ENCODE measurements at places on chromosomes 12 and 14.

DNA sequence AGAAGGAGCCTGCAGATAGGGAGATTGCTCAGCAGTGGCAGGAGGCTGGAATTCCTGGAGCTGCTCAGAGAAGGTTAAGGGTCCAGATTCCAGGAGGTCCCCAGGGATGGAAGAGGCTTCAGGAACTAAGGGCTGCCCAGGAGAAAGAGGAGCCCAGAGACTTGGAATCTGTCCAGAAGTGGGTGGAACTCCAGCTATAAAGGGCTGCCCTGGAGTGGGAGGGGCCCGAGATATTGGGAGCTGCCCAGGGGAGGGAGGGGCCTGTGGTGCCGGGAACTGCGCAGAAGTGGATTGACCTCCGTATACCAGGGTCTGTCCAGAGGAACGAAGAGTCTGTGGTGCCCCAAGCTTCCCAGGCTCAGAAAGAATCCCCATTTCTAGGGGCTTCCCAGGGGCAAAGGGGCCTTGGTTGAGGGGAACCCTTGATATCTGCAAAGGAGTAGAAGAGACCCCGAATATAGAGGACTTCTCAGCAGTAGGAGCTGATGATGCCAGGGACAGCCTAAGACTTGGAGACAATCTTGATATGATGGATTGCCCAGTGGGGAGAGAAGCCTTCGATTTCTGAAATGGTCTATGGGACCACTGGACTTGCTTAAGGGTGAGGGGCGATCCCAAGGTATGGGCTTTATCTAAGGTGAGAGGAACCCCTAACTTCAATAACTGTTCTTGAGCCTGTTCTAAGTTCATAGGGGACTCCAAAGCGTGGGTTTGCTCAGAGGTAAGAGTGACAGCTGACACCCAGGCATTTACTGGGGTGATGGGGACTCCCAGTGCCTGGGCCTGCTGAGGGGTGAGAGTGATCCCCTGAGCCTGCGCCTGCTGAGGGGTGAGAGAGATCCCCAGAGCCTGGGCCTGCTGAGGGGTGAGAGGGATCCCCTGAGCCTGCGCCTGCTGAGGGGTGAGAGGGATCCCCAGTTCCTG lies 45.0 kb downstream of the FAM186A start:
- DNase-seq: no peak
- no peaks in the 10 kb centered on the region for H3K36me3 ChIP-seq
- no peaks in the 10 kb centered on the region for H3K27me3 ChIP-seq

GRCh38 chr14:31166271-31166561 lies 41.4 kb downstream of the HECTD1 start:
- peaks cover 4% of the 10 kb centered on the region for H3K36me3 ChIP-seq
- H3K4me3 ChIP-seq: no peak overlapping the region
- peak overlapping the region; percentile 34 for H3K27ac ChIP-seq
- no peaks in the 10 kb centered on the region for H3K27me3 ChIP-seq
- no peak for DNase-seq

GRCh38 chr14:99628887-99629618 lies 15.9 kb upstream of the HHIPL1 start:
- H3K4me1 ChIP-seq: no peaks in the 10 kb centered on the region
- no peaks in the 10 kb centered on the region for H3K27me3 ChIP-seq
- no peak overlapping the region for H3K27ac ChIP-seq
- DNase-seq: peak; percentile 80

- H3K27ac ChIP-seq: no peak overlapping the region
- no peak overlapping the region for H3K4me3 ChIP-seq
- peaks cover 5% of the 10 kb centered on the region for H3K4me1 ChIP-seq
- DNase-seq: peak; percentile 92
- H3K36me3 ChIP-seq: no peaks in the 10 kb centered on the region
These were observed 26.8 kb upstream of the DAAM1 start for GRCh38 chr14:59161561-59162175.

GRCh38 chr12:73180734-73181133 lies 908.6 kb downstream of the TRHDE start:
- DNase-seq: no peak
- no peaks in the 10 kb centered on the region for H3K27me3 ChIP-seq
- H3K27ac ChIP-seq: no peak overlapping the region
- no peaks in the 10 kb centered on the region for H3K36me3 ChIP-seq
- H3K4me1 ChIP-seq: no peaks in the 10 kb centered on the region

DNA sequence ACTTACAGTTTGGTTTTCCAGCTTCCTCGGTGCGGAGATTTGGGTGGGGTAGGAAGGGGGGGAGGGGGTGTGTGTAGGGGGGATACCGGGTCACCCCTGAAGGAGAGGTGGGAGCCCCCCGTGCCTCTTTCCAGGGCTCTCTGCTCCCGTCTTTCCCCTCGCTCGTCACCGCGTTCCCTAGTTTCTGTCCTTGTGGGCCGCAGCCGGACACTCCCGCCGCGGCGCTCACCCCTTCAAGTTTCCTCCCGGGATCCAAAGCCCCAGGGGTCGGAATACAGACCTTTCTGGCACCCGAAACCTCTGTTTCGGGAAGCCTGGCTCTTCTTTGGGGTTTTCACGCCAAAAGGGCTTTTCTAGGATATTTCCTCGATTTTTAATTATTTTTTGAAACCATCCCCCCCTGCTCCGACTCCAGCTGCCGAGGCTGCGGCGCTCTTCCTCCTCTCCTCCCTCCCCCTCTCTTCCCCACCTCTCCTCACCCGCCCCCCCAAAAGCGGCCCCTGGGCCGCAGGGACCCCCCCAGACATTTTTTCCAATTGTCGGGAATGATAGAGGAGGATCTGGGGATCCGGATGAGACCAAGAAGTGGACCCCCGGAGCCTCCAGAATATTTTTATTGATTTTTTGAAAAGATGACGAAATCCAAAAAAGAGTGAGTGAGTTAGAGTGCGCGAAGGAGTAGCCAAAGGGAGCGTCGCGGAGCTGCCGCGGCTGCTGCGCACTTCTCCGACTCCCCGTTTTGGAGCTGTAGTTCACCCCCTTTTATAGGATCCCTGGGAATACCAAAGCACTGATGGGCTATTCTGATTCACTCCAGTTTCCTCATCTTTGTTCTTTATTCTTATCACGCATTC lies 1.7 kb downstream of the CCND2 start:
- no peaks in the 10 kb centered on the region for H3K36me3 ChIP-seq
- DNase-seq: peak; percentile 31
- peak overlapping the region; percentile 65 for H3K4me3 ChIP-seq
- peaks cover 2% of the 10 kb centered on the region for H3K27me3 ChIP-seq

- no peak overlapping the region for H3K4me3 ChIP-seq
- H3K36me3 ChIP-seq: no peaks in the 10 kb centered on the region
- H3K27me3 ChIP-seq: no peaks in the 10 kb centered on the region
- H3K4me1 ChIP-seq: no peaks in the 10 kb centered on the region
- no peak for DNase-seq
- H3K27ac ChIP-seq: no peak overlapping the region
These were observed 73.5 kb downstream of the LIN7A start for GRCh38 chr12:80864046-80864735.

GRCh38 chr12:111846016-111846415 lies 4.0 kb downstream of the MAPKAPK5 start:
- no peak for DNase-seq
- H3K4me3 ChIP-seq: no peak overlapping the region
- H3K4me1 ChIP-seq: peaks cover 18% of the 10 kb centered on the region
- H3K27ac ChIP-seq: no peak overlapping the region

DNA sequence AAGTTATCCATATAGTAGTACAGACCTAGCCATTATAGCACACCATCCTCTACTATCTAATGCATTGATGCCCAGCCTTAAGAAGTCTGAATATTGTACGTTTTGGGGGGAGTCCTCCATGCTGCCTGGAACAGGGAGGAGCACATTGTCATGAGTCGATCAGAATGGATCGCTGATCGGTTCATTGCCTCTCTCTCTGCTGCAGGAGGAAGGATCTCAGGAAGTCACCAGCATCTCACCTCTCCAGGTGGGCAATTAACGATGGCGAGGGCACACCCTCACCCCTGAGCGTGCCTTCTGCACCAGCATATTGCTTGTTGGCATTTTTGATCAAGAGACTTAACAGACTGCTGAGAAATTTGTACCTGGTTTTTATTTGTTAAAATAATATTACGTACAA lies 11.5 kb downstream of the CCND2 start:
- H3K4me3 ChIP-seq: no peak overlapping the region
- H3K4me1 ChIP-seq: no peaks in the 10 kb centered on the region
- no peak for DNase-seq
- no peaks in the 10 kb centered on the region for H3K36me3 ChIP-seq
- no peak overlapping the region for H3K27ac ChIP-seq
- H3K27me3 ChIP-seq: no peaks in the 10 kb centered on the region

- H3K27me3 ChIP-seq: no peaks in the 10 kb centered on the region
- no peaks in the 10 kb centered on the region for H3K4me1 ChIP-seq
- no peak for DNase-seq
These were observed 241.8 kb upstream of the ATP2B1 start for GRCh38 chr12:89950421-89950820.

GRCh38 chr14:60735416-60735815 lies 855 bp downstream of the MNAT1 start:
- no peak overlapping the region for H3K27ac ChIP-seq
- no peaks in the 10 kb centered on the region for H3K27me3 ChIP-seq
- H3K4me1 ChIP-seq: no peaks in the 10 kb centered on the region
- H3K4me3 ChIP-seq: peak overlapping the region; percentile 100

- peaks cover 26% of the 10 kb centered on the region for H3K4me1 ChIP-seq
- H3K27ac ChIP-seq: peak overlapping the region; percentile 30
- DNase-seq: no peak
- H3K27me3 ChIP-seq: no peaks in the 10 kb centered on the region
- no peaks in the 10 kb centered on the region for H3K36me3 ChIP-seq
These were observed 75.9 kb downstream of the ITPK1 start for GRCh38 chr14:93039649-93040315.

DNA sequence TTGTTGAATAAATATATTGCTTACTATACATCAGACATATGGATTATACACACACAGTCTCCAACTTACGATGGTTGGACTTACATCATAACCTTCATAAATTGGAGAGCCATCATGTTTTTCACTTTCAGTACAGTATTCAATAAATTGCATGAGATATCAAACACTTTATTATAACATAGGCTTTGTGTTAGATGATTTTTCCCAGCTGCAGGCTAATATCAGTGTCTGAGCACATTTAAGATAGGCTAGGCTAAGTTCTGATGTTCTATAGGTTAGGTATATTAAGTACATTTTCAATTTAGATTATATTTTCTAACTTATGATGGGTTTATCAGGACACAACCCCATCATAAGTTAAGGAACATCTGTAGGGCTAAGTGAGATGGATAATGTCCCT lies 17.9 kb upstream of the KRR1 start:
- no peaks in the 10 kb centered on the region for H3K4me1 ChIP-seq
- DNase-seq: no peak
- no peak overlapping the region for H3K27ac ChIP-seq
- H3K36me3 ChIP-seq: no peaks in the 10 kb centered on the region
- H3K27me3 ChIP-seq: no peaks in the 10 kb centered on the region
- H3K4me3 ChIP-seq: no peak overlapping the region

DNA sequence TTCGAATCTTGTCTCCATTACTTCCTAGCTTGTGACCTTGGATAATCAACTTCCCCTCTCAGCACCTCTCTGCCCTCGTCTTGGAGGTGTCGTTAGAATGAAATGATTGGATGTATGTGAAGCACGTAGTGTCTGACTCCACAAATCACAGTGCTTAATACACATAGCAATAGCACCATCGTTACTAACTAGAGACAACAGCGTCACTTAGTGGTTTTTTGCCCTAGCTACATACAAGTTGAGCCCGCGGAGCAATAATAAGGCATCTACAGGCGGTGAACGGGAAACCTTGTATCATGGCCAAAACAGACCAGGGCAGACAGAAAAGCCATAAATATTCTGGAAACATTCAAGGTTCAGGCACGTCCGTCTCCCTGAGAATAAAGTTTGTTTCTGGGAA lies 154.9 kb downstream of the ASCL4 start:
- no peak for DNase-seq
- H3K4me1 ChIP-seq: no peaks in the 10 kb centered on the region
- H3K27me3 ChIP-seq: peaks cover 2% of the 10 kb centered on the region
- H3K4me3 ChIP-seq: no peak overlapping the region
- H3K36me3 ChIP-seq: no peaks in the 10 kb centered on the region
- no peak overlapping the region for H3K27ac ChIP-seq

- no peak overlapping the region for H3K4me3 ChIP-seq
- H3K4me1 ChIP-seq: no peaks in the 10 kb centered on the region
- H3K36me3 ChIP-seq: no peaks in the 10 kb centered on the region
- no peak for DNase-seq
These were observed 1493.0 kb downstream of the AACS start for GRCh38 chr12:126558219-126558618.

DNA sequence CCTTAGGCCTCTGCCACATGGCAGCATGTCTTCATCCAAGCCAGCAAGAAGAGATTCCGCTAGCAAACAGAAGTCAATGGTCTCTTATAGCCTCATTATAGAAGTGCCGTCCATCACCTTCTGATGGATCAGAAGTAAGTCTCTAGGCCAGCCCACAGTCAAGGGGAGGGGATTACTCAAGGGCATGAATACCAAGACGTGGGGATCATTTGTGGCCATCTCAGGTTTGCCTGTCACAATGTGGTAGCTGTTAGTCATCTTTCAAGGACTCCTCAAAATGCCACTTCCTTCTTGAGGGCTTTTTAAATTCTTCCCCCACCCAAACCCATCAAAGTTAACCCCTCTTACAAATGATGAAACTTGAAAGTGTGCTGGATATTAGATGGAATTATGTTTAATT lies 8.1 kb upstream of the ADCY6 start:
- no peaks in the 10 kb centered on the region for H3K36me3 ChIP-seq
- H3K4me1 ChIP-seq: no peaks in the 10 kb centered on the region
- no peak for DNase-seq
- no peaks in the 10 kb centered on the region for H3K27me3 ChIP-seq
- no peak overlapping the region for H3K4me3 ChIP-seq

DNA sequence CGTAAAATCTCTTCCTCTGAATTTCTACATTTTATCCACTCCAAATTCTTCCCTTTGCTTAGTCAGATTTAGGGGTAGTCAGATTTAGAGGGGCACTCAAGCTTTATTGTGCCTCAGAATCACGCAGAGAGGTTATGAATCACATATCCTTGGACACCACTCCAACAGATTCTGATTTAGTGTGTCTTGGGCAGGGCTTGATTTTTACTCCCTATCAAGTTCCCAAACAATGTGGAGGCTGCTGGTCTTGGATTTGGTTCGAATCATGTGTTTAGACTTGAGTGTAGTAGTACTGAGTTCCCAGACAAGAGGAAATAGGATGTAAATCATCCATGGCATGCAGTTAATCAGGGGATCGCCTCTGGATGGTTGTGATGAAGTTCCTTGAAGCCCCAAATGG lies 298.1 kb upstream of the CLEC14A start:
- no peak overlapping the region for H3K27ac ChIP-seq
- no peaks in the 10 kb centered on the region for H3K27me3 ChIP-seq
- no peaks in the 10 kb centered on the region for H3K36me3 ChIP-seq
- DNase-seq: no peak
- H3K4me3 ChIP-seq: no peak overlapping the region
- H3K4me1 ChIP-seq: no peaks in the 10 kb centered on the region

- H3K4me3 ChIP-seq: no peak overlapping the region
- no peaks in the 10 kb centered on the region for H3K4me1 ChIP-seq
- no peak overlapping the region for H3K27ac ChIP-seq
- DNase-seq: no peak
- no peaks in the 10 kb centered on the region for H3K36me3 ChIP-seq
- H3K27me3 ChIP-seq: no peaks in the 10 kb centered on the region
These were observed 269.7 kb downstream of the KSR2 start for GRCh38 chr12:117699118-117699517.

GRCh38 chr12:32105986-32106516 lies 596 bp upstream of the BICD1 start:
- DNase-seq: no peak
- H3K27ac ChIP-seq: no peak overlapping the region
- no peaks in the 10 kb centered on the region for H3K36me3 ChIP-seq
- H3K4me1 ChIP-seq: no peaks in the 10 kb centered on the region
- H3K4me3 ChIP-seq: peak overlapping the region; percentile 80
